Hepatic stellate cell (primary cell): ENCODE measurements at places on chromosomes 3 and 15.

GRCh38 chr3:62986061-62986460 lies 110.8 kb upstream of the CADPS start:
- no peak for DNase-seq

DNA sequence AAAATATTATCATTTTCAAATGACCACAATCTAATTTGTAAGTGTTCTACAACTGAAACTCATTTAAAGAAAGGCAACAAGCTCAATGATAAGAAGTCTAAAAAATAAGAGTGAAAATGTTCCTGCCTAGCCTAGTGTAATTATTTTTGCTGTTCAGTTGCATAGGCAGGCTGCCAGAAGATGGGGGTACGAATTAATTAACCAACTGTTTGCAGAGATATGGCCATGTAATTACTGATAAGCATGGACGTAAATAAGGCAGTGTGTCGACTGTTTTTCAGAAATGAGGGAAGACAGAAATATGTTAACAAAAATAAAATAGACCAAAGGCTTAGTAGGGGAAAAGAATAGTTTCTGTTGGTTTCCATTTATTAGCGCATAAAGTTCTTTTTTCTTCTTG lies 24.7 kb upstream of the SCAANT1 start:
- DNase-seq = no peak

GRCh38 chr15:31041610-31042009 lies 50.2 kb upstream of the MTMR10 start:
- no peak for DNase-seq

DNA sequence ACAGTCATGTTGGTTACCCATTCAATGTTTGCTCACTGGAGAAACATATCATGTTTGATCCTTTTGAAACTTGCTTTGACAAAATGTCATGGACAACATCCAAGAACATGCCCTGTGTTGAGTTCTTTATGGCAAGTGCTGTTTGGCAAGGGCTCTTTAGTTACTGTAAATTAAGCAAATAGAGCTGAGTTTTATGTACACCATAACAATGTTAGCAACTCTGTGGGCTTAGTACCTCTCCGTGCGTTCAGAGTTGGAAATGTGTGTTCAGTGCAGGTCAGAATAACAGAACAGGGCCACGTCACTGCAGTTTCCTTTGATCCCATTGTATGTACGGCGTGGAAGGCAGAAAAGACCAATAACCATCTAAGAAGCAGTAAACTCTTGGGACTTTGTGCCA lies 132.5 kb downstream of the MYRIP start:
- no peak for DNase-seq

GRCh38 chr3:43481375-43481774 lies 140.4 kb downstream of the ANO10 start:
- DNase-seq = no peak
